ENCODE measurements at places on chromosomes 12 and 14.

- DNase-seq, result no peak
These were observed 450.2 kb upstream of the MDGA2 start for GRCh38 chr14:48125654-48126053.

DNA sequence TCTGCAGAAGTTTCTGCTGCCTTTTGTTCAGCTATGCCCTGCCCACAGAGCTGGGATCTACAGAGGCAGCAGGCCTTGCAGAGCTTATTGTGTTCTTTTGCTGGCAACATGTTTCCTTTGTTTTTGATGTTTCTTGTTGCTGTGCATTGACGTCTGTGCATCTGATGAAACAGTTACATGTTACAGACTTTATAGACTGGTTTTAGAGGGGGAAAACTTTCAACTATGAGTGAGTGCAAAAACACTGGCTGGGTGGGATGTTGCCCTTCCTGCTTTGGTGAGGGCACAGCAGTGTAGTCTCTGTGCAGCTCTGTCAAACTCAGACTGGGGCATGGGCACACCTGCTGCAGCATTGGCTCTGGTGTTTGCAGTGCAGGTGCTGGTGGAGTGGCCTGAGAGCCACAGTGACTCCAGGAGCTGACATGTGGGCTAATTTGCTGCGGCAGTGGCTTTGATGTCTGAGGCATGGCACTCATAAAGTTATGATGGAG is 26.9 kb downstream of the CLEC6A start:
- no peak for DNase-seq

DNA sequence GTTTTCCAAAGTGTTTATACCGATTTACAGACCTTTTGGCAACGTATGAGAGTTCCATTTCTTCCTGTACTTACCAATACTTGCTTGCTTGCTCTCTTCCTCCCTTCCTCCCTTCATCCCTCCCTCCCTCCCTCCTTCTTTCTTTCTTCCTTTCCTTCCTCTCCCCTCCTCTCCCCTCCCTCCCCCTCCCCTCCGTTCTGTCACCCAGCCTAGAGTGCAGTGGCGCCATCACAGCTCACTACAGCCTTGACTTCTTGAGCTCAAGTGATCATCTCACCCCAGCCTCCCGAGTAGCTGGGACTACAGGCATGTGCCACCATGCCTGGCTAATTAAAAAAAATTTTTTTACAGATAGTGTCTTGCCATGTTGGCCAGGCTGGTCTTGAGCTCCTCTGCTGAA is 40.4 kb downstream of the DIP2B start:
- DNase-seq, result no peak

DNA sequence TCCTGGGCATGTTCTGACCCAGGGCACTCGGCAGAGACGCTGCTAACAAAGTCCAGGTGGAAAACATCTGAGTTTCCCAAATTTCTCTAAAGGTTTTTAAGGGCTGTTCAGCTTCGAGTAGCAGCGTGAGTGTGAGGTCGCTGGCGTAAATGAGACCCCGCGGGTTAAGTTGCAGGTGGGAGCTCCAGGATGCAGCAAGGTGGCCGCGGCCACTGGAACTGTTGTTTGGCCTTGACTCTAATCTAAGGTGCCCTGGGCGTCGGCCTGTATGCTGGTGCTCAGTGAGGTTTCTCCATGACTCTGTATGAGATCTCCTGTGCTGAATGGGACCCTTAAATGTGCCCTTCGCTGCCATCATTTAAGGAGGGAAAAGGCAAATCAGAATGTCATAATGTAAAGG is 50.7 kb downstream of the ELK3 start:
- no peak for DNase-seq

GRCh38 chr14:35506927-35507326 is 27.0 kb upstream of the INSM2 start:
- no peak for DNase-seq

- DNase-seq, result no peak
These were observed 19.7 kb downstream of the PALS1 start for GRCh38 chr14:67260965-67261364.

GRCh38 chr14:37899365-37899764 is 303.9 kb downstream of the TTC6 start:
- DNase-seq, result no peak

DNA sequence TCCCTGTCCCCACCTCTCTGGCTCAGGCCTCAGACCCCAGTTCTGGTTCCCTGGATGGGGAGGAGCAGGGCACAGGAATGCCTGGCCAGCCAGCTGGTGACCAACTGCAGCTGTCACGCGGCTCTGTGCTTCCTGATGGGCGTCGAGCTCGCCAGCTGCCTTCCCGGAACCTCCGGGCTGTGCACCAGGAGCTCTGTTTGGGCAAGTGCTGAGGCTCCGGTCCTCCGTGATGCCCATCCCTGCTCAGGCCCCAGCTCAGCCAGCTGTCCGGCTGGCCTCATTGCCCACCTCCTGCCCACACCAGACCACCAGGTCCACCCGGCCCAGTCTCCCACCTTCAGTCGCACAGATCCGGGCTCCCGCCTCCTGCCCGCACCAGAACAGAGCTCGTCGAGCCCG is 4.8 kb downstream of the IFFO1 start:
- no peak for DNase-seq

GRCh38 chr12:7047306-7047705 is 13.2 kb upstream of the C1S start:
- no peak for DNase-seq

DNA sequence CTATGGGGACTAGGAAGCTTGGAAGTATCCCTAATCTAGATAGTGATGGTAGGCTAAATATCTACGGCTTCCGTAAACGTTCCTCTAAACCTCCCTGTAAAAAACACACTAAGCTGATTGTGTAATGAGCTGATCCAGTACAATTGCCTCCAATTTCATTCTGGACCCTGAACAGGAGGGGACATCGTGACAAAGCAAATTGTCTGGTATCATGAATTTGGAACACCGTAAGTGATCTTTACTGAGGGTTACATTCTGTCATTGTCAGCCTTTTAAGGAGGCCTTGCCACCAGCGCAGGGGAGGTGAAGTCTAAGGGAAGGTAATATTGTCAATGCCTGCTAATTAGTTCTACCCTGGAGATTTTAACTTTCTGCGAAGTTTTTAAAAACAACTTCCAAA is 487 bp upstream of the MGST1 start:
- DNase-seq, result no peak

- DNase-seq, result no peak
These were observed 190.4 kb upstream of the FAR2 start for GRCh38 chr12:28958553-28959195.

GRCh38 chr12:15875863-15876262 is 6.3 kb upstream of the STRAP start:
- no peak for DNase-seq

- DNase-seq, result no peak
These were observed 42.2 kb downstream of the PAH start for GRCh38 chr12:102874819-102875218.

- DNase-seq, result no peak
These were observed 123.4 kb downstream of the CMAS start for GRCh38 chr12:22169376-22169775.

DNA sequence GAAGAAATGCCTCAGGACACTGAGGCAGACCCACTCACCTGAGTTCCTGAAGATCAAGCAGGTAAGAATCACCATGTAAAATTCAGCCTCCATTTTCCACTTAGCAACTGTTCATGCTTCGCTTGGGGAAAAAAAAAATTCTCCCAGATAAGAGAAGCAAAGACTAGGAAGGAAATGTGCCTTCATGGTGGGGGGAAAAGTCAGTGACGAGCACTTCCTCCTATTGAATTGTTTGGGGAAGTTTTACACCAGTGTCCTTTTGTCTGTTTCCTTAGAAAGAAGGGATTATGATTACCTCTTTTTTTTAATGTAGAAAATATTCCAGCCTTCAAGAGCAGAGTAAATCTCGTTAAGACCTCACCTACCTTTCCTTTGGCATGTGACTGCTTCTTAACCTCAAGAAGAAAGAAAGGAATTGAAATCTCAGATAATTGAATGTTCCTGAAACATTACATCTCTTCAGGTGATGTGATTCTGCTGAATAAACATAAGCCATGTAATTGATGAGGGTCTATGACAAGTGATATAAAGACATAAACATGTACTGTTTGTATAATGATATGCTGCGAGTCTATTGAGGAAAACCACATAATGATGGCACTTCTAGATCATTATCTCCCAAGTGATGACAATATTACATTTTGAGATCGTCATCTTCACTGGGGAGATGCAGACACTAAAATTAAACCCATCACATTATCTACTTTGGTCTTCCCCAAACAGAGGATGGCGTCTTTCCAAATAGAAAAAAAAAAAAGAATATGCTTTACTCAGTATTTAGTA is at the start of gene PTPRB:
TSS of gene PTPRB (minus strand) at position 127 of the 783 bp plus-strand sequence. CDS start at position 93, 34 bp downstream.
- no peak for DNase-seq

- DNase-seq, result no peak
These were observed 43.1 kb downstream of the AKAP6 start for GRCh38 chr14:32372154-32372553.

DNA sequence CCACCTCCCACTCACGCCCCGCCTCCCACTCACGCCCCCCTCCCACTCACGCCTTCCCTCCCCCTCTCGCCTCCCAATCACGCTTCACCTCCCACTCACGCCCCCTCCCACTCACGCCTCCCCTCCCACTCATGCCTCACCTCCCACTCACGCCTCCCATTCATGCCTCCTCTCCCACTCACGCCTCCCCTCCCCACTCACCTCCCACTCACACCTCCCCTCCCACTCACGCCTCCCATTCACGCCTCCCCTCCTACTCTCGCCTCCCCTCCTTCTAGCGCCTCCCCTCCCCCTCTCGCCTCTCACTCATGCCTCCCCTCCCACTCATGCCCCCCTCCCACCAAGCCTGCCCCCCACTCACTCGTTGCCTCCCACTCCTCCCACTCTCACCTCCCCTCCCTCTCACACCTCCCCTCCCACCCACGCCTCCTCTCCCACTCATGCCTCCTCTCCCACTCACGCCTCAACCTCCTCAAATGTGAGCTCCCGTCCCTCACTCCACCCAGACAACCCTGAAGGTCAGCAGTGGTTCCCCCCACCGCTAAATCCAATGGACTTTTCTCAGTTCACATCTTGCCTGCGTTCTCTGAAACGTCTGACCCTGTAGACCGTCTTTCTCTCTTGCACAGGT is 39.8 kb downstream of the TMEM63C start:
- DNase-seq, result no peak

GRCh38 chr12:105773471-105773870 is 365.3 kb downstream of the NUAK1 start:
- no peak for DNase-seq

- DNase-seq, result no peak
These were observed 962 bp upstream of the KERA start for GRCh38 chr12:91058786-91059185.

- no peak for DNase-seq
These were observed 69.9 kb upstream of the FOXN3 start for GRCh38 chr14:89486961-89487360.

- no peak for DNase-seq
These were observed 74.9 kb upstream of the ATP2B1 start for GRCh38 chr12:89783359-89784060.

DNA sequence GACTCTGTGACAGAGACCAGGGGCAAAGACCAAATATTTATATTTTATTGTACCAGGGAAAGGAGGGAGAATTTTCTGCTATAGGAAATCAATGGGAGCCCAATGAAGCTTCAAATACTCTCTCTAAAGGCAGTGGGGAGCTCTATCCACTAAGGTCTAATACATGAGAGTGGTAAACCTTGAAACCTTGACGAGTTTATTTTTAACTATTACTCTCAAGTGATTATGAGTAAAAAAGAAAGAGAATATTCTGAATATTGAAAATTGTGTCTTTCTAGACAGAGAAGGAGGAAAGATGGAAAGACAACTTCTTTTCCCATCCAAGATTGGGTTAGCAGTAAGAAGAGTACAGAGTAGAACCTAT is 1722.1 kb upstream of the SEL1L start:
- no peak for DNase-seq

DNA sequence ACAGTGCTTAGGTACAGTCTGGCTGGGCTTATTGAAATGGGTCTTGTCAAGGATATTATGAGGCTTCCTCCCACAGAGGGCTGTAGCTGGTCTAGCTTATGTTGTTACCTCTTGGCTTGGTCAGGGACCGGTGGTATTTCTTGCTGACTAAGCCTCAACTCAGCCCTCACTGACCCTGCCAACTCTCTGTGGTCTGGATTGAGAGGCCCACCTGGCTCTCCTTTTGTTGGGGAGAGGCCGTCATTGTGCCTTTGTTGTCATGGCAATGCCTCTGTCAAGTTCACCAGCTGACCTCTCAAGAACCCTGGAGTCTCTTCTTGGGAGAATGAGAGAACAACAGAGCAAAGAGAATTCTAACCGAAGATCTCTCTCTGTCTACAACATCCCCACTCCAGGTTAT is 245.6 kb upstream of the NPAS3 start:
- DNase-seq, result no peak

DNA sequence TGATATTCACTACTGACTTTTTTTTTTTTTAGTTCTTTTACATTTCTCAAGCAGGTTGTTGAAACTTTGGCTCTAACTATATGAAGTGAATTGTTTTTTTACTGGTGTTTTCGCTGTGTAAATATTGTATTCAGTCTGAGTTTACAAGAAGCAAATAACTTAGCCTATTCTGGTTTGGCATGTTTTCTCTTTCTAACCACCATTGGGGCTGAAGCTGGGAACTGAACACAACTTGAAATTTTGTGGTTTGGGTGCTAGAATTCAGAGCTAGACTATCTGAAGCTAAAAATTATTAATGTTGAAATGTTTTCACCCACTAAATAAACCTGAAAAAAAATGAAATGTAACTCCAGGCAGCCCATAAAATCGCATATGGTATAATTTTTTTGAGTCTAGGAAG is 37.2 kb downstream of the RAD51B start:
- DNase-seq, result no peak

DNA sequence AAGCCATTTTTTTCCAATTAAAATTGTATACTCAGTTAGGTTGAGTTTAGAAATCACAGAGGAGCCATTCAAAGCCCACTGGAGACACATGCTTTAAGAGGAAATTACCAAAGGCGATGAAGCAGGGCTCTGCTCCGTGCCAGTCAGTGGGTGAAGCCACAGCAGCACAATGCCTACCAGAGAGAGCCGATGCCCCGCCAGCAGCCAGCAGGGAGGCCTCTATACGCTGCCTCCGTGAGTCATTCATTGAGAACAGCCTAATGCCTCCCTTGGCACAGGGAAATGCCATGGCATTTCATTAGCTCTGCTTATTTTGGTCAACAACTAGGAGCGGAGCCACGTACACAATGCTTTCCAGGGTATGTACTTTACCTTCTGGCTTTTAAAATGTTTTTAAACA is 197.8 kb upstream of the FRMD6 start:
- no peak for DNase-seq

GRCh38 chr12:68981516-68981915 is 48.5 kb upstream of the CPM start:
- DNase-seq, result no peak

DNA sequence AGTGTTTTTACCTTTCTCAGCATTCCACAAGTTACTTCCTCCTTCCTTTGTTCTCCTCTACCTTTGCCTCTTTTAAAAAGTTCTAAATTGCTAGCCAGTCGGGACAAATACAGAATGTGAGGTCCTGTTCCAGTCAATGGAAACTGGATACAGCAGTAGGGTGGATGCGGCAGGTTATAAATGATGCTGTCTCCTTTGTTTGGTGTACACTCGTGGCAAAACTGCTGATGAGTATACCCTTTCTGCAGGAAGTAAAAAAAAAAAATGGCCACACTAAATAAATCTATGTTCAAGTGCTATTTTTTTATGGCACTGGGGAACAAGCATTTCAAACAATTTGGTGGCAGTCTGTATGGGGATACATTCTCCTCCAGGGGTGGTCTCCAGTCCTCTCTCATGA is 27.5 kb downstream of the KLRK1 start:
- no peak for DNase-seq
